ENCODE measurements at places on chromosomes 16 and 17.
A peak's percentile ranks its signal among the peaks of the same experiment; 100 is the strongest.

DNA sequence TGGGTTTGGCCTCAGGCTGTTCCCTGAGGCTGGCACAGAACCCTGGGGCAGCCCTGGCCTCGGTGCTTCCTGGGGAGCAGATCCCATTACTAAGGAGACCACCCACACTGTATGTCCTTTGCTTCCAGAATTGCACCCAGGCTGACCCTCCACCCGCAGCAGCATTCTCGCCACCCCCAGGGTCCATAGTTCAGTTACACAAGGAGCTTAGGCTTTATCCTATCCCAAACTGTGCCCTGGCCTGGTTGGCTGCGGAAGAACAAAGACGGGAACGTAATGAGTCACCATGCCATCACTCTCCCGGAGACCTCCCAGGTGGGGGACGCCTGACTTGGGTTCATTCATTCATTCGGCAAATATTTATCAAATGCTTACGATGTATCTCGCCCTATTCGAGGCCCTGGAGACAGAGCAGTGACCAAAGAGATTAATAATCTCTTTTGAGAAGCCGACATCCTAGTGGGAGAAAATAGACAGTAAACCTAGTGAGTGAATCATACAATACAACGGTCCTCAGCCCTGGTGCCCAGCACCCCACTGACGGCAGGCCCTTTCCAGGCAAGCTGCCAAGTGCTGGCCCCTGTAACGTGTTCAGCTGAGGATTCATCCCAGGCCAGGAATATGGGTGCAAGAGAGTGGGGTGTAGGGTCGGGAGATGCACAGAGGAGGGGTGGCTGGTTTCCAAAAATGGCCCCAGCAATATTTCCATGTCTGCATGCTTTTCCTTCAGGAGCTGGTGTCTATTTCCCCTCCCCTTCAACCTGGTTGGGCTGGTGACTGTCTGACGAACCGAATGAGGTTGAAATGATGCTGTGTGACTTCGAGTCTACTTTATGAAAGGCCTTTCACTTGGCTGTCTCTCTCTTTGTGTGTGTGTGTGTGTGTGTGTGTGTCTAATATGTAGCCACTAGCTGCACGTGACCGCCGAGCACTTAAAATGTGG is 134.2 kb downstream of the MGAT5B start:
- no peak for DNase-seq

GRCh38 chr17:68389041-68389440 is 68.3 kb downstream of the WIPI1 start:
- no peak for DNase-seq

GRCh38 chr16:88339930-88340754 is 42.6 kb upstream of the ZNF469 start:
- DNase-seq: no peak

DNA sequence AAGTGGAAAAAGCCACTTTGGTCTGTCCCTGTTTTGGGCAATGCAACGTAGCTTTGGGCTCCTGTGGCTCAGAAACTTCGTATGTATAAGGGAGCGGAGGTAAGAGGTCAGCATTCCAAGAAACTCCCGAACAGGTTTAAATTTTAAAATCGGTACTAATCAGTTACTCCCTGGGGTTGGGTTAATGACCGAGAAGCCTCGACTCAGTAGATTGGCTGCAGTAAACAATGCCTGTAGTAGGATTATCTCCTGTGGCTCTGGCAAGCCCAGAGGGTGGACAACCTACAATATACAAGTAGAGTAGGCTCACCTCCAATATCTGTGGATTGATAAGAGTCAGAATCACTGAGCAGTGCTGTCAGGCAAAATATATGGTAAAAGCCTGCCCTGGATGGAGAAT is 1.6 kb upstream of the GNA13 start:
- no peak for DNase-seq

DNA sequence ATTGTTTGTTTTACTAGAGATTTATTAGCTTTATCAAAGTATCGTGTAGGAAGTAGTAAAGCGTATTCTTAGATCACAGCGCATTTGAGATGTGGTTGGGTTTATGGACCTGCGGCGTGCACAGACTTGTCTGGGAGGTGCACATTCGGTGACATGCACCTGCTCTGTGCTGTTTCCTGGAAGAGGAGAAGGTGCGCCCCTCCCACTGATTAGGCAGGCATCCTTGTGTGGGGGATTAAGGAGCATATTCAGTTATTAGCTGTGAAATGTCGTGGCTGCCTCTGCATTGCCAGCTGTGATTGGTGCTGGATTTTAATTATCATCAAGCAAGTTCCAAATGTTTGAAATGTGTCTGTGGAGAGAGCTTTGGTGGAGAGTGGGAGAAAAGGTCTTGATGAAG is 903.8 kb upstream of the RBFOX1 start:
- DNase-seq: no peak

DNA sequence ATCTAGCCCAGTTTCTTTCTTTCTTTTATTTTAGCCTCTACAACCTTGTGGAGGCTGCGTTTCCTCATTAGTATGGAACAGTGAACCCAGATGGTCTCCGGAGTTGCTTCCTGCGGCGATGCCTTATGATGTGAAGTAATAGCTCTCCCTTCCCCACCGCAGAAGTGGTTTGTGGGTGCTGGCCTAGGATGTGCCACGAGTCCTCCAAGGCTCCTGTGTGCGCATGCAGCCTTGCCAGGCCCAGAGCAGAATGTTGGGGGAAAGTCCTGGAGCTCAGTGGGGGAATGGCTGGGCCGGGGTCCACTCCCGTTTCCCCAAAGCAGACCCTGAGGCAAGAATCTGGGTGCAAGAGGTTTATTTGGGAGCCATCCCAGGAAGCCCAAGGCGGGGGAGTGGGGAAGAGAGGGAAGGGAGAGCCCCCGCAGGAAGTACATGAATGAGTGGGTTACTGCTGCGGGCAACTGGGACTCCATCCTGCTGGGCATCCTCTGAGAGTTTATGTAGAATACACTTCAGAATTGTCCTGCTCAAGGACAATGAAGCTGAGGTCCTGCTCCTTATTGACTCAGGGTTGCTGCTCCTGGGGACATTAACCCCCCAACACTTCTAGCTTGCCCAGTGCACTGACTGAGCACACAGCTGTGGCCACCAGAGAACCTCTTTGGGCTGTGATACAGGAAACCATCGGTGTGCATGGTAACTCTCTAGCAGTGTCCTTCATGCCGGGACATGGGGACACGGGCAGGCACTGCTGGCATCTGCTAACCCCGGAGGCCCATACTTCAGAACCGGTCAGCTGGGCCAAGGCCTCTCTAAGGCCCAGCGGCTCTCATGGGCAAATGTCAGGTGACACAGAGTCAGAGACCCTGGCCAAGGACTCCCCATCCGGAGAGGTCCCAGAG is 3.7 kb upstream of the HCRT start:
- no peak for DNase-seq

- DNase-seq: peak; percentile 89
These were observed 102.5 kb downstream of the MRM1 start for GRCh38 chr17:36703860-36704266.

- no peak for DNase-seq
These were observed 2.1 kb downstream of the CIAO2B start for GRCh38 chr16:66932076-66932475.

- no peak for DNase-seq
These were observed 2.0 kb downstream of the KLHL11 start for GRCh38 chr17:41863074-41863848.
